ENCODE measurements at places on chromosomes 16 and 17.

- DNase-seq, result peak; percentile 36
These were observed 188.6 kb upstream of the PSMD7 start for GRCh38 chr16:74107795-74108610.

DNA sequence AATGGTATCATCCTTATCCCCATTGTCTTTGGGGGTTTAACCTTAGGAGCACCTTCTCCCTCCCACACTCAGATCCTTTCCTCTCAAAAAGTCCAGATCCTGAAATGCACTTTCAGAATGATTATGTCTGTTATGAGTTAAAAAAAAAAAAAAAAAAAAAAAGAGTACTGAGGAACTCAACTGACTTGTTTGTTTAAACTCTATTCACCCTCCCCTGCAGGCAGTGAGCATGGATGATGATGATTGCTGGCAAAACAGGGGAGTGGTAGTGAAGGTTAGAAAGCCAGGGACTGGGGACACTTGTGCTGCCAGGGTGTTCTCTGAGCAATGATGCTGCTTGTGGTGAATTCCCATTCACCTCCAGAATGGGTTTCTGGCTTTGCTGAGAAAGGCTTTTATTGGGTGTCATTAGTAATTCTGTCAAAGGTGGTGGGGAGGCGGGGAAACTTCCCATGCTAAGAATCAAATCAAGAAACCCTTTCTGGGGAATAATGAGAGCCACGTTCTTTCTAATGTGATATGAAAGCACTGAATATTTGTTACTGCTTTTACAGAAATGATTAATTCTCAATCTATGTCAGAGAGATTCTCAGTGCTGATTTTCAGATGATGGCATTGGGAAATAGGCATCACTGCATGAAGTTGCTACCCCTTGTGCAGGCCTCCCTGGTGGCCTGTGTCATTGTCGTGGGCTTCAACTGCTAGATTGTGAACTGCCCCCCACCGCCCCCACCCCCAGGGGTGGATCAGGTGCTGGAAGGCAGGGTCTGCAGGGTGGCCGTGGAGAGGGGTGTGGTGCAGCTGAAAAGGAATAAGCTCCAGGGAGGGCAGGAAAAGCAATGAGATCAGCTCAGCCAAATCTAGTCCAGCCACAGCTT is 14.1 kb downstream of the CCL4 start:
- no peak for DNase-seq

DNA sequence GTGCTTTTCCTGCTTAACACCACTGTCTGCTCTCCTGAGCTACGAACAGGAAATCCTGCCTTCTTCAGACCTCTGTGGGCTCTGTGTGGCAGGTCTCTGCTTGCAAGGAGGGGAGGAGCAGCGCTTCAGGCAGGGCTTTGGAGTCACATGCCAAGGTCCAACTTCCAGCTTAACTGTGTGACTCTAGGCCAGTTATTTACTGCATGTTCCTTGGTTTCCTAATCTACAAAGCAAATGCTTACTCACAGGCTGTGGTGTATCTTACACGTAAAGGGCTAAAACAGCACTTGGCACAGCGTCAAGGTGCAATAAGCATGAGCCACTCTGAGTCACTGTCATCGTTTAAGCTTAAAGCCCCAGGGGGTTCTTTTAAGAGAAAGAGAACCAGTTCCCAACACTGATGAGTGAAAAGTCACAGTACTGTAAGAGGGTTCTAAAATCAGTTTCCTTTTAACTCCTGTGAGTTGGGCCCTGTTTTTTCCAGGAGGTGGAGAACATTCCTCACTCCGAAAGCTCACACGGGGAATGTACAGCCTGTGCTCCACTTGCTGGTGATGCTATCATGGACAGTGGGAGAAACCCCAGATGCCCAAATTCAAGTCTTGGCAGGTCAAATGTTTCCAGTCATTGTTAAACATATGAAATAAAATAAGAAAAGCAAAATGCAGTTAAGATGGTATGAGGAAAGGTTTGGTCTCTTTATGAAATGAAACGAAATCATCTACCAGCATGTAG is 54.1 kb upstream of the BCAR1 start:
- peak; percentile 75 for DNase-seq

DNA sequence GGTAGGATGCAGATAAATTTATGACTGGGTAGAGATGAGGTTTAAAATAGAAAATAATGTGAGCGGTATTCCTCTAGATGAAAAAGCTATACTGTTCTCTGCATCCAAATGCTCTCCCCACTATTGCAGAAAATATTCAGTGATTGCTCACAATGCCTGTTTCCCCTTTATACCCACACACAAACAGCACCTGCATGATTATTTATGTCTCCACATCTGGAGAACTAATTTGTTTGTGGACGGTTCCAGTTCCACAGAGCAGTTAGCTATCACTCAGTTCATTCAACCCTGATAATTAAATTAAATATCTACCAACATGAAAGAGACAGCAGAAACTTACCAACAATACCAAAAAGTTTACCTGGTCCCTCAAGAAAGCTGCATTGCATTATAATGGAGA is 800.0 kb downstream of the CDH11 start:
- no peak for DNase-seq

- DNase-seq, result no peak
These were observed 27.5 kb downstream of the GOSR2 start for GRCh38 chr17:46950342-46950996.

DNA sequence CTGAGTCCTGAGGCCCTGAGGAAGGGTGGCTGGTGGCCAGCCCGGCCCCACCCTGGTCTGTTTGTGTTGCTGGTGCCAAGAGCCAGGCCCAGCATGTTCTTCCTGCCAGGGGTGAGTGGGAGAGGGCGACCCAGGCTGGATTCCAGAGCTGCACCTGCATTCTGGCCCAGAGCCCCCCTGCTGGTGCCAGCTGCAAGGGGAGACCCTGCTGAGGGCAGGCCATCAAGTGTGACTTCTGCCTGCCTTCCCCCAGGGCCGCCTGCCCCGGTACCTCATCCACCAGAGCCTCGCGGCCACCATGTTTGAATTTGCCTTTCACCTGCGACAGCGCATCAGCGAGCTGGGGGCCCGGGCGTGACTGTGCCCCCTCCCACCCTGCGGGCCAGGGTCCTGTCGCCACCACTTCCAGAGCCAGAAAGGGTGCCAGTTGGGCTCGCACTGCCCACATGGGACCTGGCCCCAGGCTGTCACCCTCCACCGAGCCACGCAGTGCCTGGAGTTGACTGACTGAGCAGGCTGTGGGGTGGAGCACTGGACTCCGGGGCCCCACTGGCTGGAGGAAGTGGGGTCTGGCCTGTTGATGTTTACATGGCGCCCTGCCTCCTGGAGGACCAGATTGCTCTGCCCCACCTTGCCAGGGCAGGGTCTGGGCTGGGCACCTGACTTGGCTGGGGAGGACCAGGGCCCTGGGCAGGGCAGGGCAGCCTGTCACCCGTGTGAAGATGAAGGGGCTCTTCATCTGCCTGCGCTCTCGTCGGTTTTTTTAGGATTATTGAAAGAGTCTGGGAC is 2.4 kb upstream of the TCAP start:
- no peak for DNase-seq

- DNase-seq, result no peak
These were observed 58.6 kb downstream of the CDRT4 start for GRCh38 chr17:15408803-15409202.

GRCh38 chr17:28744104-28744971 is 527 bp downstream of the TRAF4 start:
- no peak for DNase-seq

- DNase-seq, result no peak
These were observed 13.4 kb downstream of the ITPRIPL2 start for GRCh38 chr16:19127205-19127604.

Data from stimulated activated naive CD8-positive, alpha-beta T cell treated with anti-CD3 and anti-CD28 coated beads, Interleukin-15, amount 100 ng/mL, for 72 hours (primary cell).